CD4-positive, alpha-beta T cell treated with Interferon alpha-2 for 1 hour (primary cell): ENCODE measurements at places on chromosomes 2 and 18.

GRCh38 chr18:23453680-23454058 is 582 bp downstream of the RIOK3 start:
- no peak for DNase-seq

DNA sequence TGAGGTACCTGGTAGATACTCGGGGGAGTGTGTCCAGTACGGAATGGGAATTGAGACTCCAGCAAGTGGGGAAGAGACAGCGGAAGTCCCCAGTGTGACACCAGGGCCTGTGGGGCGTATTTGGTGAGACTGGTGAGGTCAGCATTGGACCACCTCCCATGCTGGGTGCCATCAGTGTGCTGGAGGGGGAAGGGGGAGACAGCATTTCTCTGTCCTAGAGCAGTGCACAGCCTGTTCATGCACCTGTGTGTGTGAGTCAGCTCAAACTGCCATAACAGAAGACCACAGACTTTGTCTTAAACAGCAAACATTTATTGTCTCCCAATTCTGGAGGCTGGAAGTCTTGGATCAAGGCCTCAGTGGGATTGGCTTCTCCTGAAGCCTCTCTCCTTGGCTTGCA is 301.8 kb downstream of the GBX2 start:
- DNase-seq = no peak

- DNase-seq = no peak
Observed at GRCh38 chr2:92326-92725, 46.0 kb upstream of the FAM110C start.

DNA sequence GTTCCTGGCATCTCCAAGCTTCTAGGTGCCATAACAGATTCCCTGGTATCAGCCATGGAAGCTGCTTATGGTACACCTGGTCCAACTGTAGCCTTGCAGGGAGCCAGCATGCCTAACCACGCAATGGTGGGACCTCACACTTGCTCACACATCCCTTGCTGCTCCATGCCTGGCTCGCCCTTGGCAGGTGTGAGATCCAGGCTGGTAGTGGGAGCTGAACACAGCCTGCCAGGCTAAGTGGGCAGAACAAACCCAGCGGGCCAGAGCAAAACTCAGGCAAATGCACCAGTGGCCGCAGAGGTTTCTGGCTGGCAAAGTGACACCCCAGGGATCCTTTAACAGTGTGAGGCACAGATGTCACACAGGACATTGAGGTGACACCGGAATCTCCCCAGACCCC is 185.8 kb downstream of the NDUFA10 start:
- DNase-seq = no peak

DNA sequence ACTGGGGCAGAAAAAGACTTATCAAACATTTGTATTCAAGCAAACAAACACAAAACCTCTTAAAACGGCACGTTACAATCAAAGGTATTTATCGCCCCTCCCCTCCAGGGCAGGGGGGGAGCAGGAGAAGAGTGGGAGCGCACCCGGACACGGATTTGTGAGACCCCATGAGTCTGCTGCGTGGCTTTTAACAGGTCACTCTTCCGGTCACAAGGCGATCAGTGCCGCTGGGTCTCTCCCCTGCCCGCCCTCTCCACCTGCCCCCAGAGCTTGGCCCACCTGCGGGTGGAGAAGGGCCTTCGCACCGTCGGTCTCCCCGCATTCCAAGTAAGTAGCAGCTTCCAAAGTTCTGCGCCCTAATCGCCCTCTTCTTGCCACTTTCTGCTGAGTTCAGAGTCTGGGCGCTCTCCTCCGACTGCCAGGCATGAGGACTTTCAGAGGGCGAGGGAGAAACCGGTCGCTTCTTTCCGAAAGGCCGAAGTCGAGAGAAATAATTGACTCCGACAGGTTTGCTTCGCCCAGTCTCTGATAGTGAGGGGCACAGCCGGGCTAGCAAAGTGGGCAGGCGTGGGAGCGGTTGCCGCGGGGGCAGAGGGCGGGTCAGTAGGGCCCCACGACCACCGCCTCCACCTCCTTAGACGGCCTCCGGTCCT is 800 bp downstream of the RPRM start:
- DNase-seq = no peak

DNA sequence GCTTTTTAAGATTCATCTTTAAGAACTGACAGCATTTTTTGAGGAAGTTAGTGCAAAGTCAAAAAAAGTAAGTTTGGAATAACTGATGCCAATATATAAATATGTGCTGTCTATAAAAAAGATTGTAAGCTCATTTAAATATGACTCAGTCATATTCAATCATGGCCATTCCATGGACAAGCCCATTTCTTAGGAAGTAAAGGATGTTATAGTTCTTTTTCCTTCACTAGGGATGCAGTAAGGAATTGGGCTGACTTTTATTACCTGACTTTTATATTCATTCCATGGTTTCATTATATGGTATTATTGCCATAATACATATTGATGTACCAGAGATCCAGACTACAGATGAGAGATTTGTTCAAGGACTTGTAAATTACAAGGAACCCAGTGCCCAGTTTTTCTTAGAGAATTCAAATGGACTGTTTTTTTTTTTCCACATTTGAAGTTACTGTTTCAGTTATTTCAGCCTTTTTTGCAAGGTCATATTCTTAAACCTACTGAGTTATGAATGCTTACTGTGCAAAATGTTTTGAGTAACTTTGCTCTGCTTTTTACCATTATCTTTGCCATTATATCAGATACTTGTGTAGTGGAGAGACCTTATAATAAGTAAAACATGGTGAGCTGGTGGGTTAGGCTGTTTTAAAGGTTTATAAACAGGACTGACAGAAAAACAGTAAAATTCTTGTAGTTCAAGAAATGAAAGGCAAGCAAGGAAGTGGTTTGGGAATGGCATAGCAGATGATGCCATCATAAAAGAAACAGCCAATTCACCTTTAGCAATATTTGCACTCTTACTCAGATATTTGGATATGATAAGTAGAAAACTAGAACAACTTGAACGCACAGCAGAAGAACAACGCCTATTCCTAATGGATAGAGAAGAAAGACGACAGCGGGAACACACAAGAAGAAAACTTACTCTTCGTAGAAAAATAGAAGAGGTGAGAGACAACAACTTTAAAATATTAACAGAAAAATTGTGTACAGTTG is 7.6 kb downstream of the FSIP2 start:
- no peak for DNase-seq

GRCh38 chr2:172745636-172746035 is 10.0 kb downstream of the RAPGEF4 start:
- DNase-seq = no peak

DNA sequence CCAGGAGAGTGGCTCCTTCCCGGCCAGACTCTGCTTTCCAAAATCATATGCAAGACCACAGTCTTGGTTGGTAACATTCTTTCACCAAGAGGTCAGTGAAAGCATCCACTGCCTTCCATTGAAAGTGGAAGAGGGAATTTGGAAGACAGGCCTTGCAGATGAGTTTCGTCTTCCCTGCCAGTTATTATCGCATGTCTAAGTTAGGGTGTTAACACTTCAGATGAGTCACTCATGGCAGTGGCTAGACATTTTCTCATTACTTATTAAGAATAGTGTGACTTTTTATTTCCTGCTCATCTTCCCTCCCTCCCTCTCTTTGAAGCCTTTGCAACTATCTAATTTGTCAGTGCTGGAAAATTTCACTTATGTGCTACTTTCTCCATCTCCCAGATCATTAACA is 102.9 kb upstream of the EPB41L3 start:
- no peak for DNase-seq

DNA sequence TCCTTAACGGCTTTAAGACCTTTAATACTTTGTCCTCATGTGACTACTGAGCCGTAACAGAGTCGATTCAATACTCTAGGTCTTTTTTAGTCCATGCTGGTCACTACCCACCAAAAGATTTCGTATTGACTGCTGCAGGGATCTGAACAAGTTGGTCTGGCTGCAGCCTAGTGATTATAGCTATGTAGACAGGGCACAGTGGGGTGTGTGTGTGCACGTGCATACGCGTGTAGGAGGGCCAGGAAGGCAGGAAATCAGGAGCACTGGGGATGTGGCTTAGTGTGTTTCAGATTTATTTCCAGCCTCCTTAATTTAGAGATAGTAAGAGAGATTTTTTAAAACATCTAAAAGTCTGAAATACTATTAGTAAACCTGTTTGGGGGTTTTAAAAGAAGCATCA is 161.4 kb downstream of the MYO3B start:
- no peak for DNase-seq

DNA sequence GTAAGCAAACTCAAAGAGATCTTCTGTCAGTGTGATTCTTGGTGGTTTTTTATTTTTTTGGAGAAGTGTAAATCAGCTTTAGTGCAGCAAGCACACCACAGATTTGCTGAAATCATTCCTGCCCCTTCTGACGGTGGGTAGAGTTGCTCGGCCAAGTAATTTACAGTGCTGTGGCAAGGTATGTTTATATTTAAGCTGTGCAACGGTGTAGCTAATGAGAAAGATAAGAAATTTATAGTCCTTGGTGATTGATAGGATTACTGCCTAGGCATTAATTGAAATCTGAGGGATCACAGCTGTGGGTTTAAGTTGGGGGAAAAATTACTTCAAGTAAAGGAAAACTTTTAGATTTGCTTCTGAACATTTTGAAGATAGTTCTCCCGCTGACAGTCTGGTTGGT is 286.6 kb downstream of the AGAP1 start:
- no peak for DNase-seq

DNA sequence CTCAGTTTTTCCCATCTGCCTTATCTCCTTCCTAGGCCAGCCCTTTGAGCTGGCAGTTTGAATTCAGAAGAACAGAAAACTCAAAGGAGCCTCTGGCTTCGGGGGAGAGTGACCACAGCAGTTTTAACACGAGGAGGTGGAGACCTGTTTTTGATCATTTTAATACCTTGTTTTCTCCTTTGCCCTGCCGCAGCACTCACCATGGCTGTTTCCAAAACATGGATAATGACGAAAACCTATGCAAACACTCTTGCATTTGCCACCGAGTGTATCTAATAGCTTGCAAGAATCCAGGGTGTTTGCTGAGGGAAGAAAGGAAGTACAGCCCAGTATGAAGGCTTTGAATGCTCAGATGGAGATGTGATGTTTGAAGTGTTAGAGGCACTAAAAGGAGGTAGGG is 167.1 kb downstream of the PRKCE start:
- no peak for DNase-seq

GRCh38 chr2:64745562-64745961 is 91.8 kb upstream of the SERTAD2 start:
- no peak for DNase-seq

- no peak for DNase-seq
Observed at GRCh38 chr18:78146136-78147085, 833.2 kb upstream of the SALL3 start.
